Stimulated activated CD8-positive, alpha-beta memory T cell treated with anti-CD3 and anti-CD28 coated beads, Interleukin-7, amount 100 ng/mL, for 4 hours (primary cell): ENCODE measurements at places on chromosomes 1 and 21.
A peak's percentile ranks its signal among the peaks of the same experiment; 100 is the strongest.

- DNase-seq: peak; percentile 65
Observed at GRCh38 chr1:198935306-198935921, 296.6 kb downstream of the PTPRC start.

DNA sequence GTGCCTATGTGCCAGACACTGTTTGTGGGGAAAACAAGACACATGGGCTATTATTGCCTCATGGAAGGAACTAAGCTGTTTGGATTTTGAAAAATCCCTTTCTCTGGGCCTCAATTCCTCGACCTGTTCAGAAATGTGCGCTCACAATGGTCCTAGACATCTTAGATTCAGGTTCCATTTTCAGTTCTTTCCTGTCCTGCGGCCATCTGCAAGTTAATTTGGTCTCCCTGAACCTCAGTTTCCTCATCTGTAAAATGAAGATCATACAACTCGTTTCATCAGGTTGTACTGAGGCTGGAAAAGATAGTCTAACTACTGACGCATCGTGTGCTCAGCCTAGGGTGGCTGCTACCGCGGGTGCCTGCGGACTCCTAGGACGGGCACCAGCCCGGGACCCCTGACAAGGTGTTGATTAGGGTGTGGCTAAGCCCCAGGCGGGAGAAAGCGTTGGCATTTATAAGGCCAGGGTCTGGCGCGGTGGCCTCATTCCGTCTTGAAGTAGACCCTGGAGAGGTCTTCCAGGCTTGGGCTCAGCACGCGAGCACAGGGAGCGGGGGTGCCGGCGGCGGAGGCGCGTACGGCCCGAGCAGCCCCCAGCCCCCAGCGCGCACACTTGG, 493 bp upstream of the ELOA start:
- no peak for DNase-seq

- no peak for DNase-seq
Observed at GRCh38 chr1:232463225-232463624, 166.7 kb downstream of the SIPA1L2 start.

DNA sequence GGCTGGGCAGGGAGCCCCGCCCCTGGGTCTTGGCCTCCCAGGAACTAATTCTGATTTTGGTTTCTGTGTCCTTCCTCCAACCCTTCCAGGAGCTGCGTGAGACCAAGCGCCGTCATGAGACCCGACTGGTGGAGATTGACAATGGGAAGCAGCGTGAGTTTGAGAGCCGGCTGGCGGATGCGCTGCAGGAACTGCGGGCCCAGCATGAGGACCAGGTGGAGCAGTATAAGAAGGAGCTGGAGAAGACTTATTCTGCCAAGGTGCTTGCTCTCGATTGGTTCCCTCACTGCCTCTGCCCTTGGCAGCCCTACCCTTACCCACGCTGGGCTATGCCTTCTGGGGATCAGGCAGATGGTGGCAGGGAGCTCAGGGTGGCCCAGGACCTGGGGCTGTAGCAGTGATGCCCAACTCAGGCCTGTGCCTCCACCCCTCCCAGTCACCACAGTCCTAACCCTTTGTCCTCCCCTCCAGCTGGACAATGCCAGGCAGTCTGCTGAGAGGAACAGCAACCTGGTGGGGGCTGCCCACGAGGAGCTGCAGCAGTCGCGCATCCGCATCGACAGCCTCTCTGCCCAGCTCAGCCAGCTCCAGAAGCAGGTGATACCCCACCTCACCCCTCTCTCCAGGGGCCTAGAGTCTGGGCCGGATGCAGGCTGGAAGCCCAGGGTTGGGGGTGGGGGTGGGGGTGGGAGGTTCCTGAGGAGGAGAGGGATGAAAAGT, 18.5 kb upstream of the SEMA4A start:
- no peak for DNase-seq

GRCh38 chr1:81801651-81802456, 1.1 kb downstream of the ADGRL2 start:
- no peak for DNase-seq

DNA sequence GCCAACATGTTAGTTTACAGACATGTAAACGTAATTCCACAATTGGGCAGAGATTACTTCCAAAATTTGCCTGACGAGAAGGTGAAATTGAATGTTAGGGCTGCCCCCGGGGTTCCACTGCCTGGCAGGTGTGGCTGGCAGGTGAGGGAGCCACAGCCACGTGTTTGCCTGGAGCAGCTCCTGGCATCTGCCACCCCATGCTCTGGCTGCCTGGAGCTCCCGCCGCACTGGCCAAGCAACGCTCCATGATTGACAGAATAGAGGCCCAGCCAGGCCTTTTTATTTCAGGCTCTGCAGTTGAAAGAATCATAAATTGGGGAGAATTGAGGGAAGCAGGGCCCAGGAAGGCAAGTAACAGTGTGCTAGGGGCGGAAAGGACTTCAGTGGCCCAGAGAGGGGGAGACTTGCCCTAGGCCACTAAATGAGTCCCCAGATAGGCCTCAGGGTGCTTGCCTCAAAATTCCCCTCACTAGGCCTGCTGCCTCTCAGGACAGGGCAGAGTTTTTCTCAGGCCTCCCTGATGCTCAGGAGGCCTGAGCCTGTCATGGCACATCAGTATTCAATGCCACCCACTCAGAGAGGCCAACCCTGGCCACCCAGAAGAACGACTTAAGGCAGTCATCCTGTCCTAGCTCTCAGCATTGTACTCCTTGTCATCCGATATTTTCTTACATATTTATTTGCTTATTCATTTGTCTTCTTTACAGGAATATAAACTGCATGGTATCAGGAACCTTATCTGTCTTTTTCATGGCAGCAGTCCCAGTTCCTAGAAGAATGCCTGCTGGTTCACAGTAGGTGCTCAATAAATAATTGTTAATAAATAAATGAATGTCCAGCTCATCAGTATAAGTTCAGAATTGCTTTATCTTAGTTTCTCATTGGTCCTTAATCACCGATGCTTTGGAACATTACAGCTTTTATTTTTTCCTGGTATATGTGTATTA, 16.6 kb upstream of the S1PR1 start:
- no peak for DNase-seq

- DNase-seq: no peak
Observed at GRCh38 chr1:184661801-184662200, 92.9 kb downstream of the EDEM3 start.

DNA sequence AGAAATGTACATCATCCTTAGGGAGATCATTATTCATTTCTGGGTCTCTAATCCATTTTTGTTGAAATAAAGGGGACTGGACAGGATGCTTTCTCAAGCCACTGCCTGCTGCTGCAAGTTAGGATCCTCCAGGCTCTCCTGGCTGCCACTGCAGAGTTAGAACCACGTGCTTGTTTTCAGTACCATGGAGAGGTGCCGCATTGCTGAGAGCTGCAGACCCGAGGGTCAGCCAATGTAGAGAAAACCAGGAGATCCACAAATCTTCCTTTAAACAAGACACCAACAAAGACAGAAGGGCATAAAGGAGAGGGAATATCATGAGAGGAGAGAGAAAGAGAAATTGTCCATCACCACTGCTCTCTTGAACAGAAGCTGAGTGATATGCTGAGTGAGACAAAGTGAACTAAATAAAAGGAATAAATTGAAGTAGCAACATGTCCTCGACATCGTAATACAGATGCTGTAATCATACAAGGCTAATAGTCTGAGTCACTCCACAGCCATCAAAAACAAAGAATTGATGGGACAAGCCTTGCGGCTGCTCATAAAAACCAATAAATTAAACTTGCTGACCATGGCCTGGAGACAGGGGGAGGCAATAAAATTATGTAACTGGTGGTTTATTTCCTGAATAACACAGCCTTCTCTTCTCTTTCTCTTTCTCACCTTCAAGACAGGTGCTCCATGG, 255.7 kb downstream of the OMA1 start:
- DNase-seq: no peak

- no peak for DNase-seq
Observed at GRCh38 chr1:206886831-206887230, 10.4 kb upstream of the IL24 start.

GRCh38 chr1:203625628-203626019, 1.0 kb upstream of the ATP2B4 start:
- peak; percentile 59 for DNase-seq

DNA sequence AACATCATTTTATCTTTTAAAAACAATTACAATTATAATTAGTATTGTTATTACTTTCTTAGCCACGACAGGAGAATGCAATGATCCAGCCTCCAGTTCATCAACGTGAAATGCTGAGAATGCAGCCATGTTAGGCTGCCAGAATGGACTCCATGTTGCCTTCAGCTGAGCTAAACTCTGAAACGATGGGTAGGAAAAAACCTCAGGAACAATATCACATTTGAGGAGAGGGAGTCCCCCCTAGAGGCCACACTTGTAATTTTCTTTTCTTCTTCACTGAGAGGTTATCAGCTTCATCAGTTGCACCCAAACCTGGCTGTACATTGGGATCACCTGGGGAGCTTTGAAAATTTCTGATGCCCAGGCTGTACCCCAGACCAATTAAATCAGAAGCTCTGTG, 34.6 kb upstream of the DNAH14 start:
- DNase-seq: no peak

DNA sequence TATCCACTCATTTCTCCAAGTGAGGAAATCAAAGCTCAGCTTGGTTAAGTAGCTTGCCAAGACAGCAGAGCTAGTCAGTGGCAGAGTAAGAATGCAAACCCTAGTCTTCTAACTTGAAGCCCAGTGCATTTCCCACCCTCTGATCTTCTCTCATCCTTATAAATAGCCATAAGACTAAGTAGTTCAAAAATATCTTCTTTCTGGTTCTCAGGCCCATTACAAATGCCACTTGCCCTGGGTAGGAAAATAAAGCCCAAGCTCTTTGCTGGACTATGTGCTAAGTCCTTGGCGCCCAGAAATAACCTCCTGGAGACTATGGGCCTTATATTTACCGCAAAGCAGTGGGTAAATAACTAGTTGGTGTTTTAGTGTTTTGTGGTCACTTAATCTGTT, 505.8 kb downstream of the PLPP3 start:
- DNase-seq: no peak

DNA sequence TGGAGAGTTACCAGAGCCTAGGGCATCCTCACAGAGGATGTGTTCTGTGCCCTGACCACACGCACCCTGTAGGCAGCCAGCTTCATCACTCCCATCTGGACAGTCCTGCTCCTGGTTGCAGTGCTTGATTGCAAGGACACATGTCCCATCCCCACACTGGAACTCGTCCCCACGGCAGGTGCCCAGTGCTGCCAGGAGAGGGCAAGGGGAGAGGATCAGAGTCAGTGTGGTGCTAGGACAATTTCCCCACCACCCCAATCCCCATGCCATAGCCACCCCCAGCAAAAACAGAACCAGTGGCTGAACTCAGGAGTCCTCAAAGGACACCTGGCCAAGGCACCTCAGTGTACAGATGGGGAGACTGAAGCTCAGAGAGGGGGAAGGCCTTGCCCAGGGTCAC, 37.2 kb upstream of the MAGOH start:
- DNase-seq: no peak
